Sigmoid colon (tissue), 7 donors: ENCODE measurements at places on chromosomes 16 and 17. TPM values are rescaled to one million over a fixed set of nuclear protein-coding genes. Genes with fewer than 3 reads are reported as not detected.

NEK8 gene
- 1.6 TPM for polyA plus RNA-seq

GRCh38 chr16:55325080-55325447 lies 1.1 kb downstream of the IRX6 start:
- DNase-seq = no peak

TPSD1 gene
- polyA plus RNA-seq = not detected

DNA sequence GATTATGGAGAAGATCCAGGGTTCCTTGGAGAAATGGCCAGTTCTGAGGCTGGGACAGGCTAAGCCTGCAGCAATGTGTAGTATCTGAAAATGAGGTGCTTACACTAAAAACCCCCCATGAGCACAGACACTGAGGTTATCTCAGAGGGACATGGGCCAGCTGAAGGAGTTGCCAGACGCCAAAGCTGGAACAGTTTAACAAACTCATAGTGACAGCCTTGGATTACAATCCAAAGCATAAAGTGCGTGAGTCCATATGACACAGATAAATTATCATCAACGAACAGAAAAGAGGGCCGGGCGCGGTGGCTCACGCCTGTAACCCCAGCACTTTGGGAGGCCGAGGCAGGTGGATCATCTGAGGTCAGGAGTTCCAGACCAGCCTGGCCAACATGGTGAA lies 11.2 kb upstream of the CAPN15 start:
- DNase-seq = no peak

TM4SF5 gene
- polyA plus RNA-seq = 7.8 TPM

ITGA2B gene
- not detected for polyA plus RNA-seq

GRCh38 chr17:13044572-13045065 lies 26.8 kb upstream of the ELAC2 start:
- no peak for DNase-seq

- no peak for DNase-seq
These were observed 8.4 kb upstream of the ARHGAP17 start for GRCh38 chr16:25023556-25023955.

TOP2A gene
- 11.3 TPM for polyA plus RNA-seq

- no peak for DNase-seq
These were observed 27.4 kb downstream of the TMEM132E start for GRCh38 chr17:34606763-34607162.
